Activated CD4-positive, alpha-beta T cell treated with anti-CD3 and anti-CD28 coated beads, Interleukin-2, amount 50 U/mL, for 24 hours (primary cell): ENCODE measurements at places on chromosomes 2 and 18.

- DNase-seq: no peak
Observed at GRCh38 chr18:24402209-24402785, 4.7 kb upstream of the OSBPL1A start.

DNA sequence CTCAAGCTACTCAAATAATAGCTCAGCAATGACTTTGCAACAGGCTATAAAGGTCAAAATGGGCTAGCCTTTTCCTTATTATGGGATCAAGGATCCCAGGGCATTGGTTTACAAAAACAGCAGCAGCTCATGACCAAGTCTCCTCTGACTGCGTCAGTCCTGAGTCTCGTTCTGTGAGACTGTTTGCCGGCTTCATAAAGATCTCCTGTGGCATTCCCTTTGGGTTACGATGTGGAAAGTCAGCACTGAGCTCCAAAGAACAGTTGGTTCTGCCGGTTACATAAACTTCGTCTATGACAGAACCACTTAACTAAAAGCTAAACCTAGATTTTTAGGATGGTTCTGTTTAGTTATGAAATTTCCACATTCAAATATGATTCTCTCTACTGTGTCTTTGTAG lies 674.9 kb downstream of the ZEB2 start:
- no peak for DNase-seq

- no peak for DNase-seq
Observed at GRCh38 chr2:206611736-206612135, 30.6 kb upstream of the FAM237A start.

DNA sequence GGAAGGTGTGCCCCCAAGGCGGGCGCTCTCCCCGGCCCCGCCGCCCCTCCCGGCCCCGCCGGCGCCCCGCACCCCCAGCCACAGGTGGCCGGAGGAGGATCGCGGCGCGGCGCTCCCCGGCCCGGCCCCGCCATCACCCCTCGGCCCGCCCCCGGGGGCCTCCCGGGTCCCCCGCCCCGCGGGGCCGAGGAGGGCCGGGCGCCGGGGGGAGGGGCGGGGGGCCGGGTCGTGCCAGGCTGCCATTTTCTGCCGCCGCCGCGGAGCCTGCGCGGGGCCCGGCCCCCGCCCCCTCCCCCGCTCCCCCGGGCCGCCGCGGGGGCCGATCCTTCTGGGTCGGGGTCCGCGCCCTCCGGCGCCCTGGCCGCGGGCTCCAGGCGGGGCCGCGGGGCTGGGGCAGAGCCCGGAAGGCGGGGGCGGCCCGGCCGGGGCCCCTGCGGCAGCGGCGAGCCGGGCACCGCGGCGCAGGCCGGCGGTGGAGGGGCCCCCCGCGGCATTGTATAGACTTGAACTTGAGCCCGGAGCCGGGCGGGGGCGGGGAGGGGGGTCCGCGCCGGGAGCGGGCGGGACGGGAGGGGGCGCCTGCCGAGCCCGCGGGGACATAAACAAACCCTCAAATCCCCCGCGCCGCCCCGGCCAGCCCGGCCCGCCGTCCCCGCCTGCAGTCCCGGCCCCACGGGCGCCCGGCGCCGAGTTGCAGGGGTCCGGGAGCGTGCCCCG lies 556 bp downstream of the DNMT3A start:
- DNase-seq: no peak

DNA sequence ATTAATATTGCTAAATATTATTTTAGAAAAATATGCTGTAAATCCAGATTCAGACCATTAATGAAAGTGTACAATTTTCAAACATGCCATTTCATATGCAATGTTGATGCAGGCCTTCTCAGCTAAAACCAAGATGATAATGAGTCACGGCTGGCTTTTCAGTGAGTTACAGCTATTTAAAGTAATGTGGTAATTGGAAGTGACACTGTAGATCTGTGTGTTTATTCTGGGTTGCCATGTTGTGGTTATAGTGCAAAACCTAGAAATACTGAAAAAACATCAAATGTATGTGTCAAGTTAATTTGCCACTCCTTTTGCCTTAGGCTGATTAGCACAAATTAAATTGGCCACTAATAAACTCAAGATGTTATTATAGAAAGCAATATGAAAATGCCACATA lies 506.6 kb downstream of the ERBB4 start:
- DNase-seq: no peak

DNA sequence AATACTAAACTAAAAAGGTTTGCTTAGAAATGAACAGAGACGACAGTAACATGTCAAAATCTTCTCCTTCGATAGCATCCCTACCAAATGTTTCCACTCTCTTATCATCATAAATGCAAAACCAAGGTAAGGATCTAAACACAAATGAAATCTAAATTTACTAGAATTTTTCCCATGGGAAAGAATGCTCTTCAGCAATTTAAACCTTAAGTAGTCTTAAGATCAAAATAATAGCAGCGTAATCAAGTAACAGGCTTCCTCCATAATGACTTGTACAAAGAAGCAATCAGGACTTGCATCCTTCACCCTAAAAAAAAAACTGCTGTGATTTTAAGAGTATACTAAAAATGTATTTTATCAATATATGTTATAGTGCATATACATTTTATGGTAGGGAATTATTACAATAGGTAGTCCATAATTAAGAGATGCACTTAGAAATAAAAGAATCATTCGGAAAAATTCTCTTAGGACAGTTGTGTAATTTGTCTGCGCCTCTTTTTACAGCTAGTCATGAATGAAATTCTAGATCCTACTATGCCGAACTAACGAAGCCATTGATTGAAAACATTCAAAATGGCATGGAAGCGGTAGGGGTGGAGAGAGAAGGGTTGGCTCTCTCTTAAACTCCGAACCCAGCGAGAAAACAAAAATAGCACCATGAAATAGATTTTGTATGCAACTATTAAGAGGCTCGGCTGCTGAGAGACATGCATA lies 1.3 kb downstream of the PGAP1 start:
- DNase-seq: no peak

GRCh38 chr2:101357376-101357775 lies 29.9 kb downstream of the CREG2 start:
- no peak for DNase-seq

DNA sequence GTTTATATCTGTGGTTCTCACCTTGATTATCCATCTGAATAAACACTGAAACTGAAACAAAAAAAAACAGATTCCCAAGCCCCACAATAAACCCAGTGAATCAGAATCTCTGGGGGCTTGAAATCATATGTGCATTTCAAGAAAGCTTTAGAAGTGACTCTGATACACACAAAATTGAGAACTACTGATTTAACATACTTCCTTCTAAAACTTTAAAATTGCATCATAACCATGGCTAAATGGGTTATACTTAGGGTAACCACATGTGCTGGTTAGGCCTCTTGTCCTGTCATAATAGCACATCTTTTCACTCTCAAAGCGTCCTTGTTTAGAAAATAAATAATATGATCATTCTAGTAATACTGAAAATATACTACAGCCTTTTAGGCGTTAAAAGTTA lies 100.9 kb downstream of the ATAD2B start:
- DNase-seq: no peak

DNA sequence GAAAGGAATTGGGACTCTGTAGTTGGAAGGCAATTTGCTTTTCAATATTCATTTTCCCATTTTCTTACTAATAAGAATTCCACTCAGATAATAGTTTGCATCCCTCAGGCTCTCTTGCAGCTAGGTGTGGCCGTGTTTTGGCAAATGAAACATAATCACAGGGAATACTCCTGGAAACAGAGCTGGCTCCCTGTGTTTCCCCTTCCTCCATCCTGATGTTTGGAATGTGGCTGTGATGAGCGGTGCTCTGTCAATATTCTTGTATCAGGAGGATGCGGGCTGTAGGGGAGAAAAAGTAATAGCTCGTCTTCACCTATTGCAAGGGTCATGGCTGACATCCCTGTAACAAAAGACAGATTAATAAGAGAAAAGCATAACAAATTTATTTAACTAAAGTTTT lies 271.0 kb downstream of the MYCN start:
- DNase-seq: no peak

DNA sequence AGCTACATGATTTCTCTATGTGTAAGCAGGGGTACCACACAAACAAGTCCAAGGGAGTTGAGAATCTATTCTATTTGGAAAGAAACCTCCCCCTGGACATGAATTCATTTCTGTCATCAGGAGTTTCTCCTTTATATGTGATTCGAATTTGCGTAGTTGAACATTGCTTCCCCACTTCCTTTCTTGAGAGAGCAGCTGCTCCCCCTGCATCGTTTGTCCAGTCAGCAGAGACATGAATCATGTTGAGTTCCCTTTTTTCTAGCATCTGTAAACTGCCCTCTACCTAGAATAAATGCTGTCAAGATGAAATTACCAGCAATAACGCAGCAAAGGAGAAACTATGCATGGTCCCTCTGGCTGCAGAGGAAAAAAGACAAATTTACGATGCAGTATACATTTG lies 73.8 kb downstream of the KIF5C start:
- DNase-seq: no peak

DNA sequence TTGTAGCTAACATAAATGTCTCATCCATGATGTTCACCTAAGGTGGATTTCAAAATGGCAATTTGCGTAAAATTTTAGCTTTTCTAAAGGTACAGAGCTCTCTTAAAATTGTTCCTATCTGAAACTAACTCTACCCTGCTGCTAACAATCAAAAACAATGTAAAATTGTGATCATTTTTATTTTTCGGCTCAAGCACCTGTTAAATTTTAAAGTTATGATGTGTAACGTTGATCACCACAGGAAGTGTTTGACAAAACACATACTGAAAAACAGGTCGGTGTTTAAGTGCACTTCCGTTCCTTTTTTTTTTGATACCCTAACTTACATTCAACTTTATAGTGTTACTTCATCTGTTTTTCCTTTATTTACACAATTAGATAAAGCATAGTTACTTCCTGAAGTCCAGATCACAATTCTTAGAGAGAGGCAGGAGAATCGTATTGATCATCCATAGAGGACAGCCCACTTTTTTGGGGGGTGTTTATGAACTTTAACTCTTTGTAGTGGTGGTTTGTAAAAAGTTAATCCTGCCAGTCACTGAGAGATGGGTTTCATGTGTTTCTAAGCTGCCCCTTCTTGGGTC lies 6.0 kb upstream of the NCK2 start:
- DNase-seq: no peak

GRCh38 chr2:46942143-46942526 lies 26.5 kb upstream of the MCFD2 start:
- DNase-seq: peak; percentile 35

DNA sequence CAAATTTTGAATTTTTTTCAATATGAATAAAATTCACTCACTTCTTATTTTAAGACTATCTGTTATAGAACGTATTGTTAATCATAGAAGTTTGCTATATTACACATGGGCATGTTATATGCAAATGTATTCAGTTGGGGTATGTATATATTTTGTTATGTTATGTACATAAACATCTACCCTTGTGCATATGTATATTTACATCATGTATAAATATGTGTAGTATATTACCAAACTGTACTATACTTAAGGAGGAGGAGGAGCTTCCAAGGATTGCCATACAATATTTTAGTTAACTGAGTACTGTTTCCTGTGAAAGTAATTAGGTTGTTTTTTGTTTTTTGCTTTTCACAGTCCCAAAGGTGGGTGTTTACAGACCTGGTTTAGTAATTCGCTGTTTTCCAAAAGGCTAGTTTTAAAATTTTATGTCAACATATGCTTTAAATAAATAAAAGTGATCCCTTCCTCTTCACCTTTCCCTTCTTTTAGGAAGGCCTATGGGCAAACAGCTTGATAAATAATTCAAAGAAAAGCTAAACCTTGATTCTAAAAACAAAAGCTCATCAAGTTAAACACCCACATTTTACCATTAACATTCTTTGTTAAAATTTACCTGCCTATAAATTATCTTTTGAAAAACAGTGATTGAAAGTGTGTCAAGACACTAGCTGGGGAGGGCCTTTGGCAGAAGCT lies 12.9 kb upstream of the POU3F3 start:
- no peak for DNase-seq
